ENCODE measurements at places on chromosomes 12 and 14. TPM values are rescaled to one million over a fixed set of nuclear protein-coding genes. Genes with fewer than 3 reads are reported as not detected.

PDZRN4 gene
- total RNA-seq, result not detected

LGR5 gene
- total RNA-seq, result not detected

DACT1 gene
- 3.3 TPM for total RNA-seq

KRT6A gene
- total RNA-seq, result 4,990 TPM

CD69 gene
- total RNA-seq, result not detected

SLC8B1 gene
- total RNA-seq, result 16.1 TPM

SLC6A15 gene
- total RNA-seq, result 26.7 TPM

KRT77 gene
- not detected for total RNA-seq

SARNP gene
- 34.7 TPM for total RNA-seq

E2F7 gene
- 35.4 TPM for total RNA-seq

CLEC4D gene
- total RNA-seq, result not detected

KRT3 gene
- total RNA-seq, result not detected

CCDC198 gene
- total RNA-seq, result not detected

FGD4 gene
- total RNA-seq, result 27.7 TPM

SERPINA9 gene
- total RNA-seq, result 0.19 TPM

APEX1 gene
- 96.4 TPM for total RNA-seq

ACIN1 gene
- total RNA-seq, result 62.0 TPM

RDH11 gene
- total RNA-seq, result 145 TPM

ASPG gene
- not detected for total RNA-seq

OTOGL gene
- total RNA-seq, result 0.17 TPM

RPGRIP1 gene
- total RNA-seq, result under 0.01 TPM

KCNJ8 gene
- not detected for total RNA-seq

CCDC177 gene
- not detected for total RNA-seq

KERA gene
- not detected for total RNA-seq

LRTM2 gene
- not detected for total RNA-seq

TSPAN8 gene
- not detected for total RNA-seq

OTUB2 gene
- 4.8 TPM for total RNA-seq

CLEC2B gene
- total RNA-seq, result not detected

LRFN5 gene
- total RNA-seq, result 0.33 TPM

MSI1 gene
- 0.24 TPM for total RNA-seq

PEBP1 gene
- 146 TPM for total RNA-seq

Measured in mammary epithelial cell (primary cell).